ENCODE measurements at places on chromosomes 2 and 18.

- no peak for DNase-seq
Observed at GRCh38 chr18:3114451-3114850, 101.5 kb upstream of the LPIN2 start.

- no peak for DNase-seq
Observed at GRCh38 chr2:149617476-149617875, 29.9 kb upstream of the MMADHC start.

DNA sequence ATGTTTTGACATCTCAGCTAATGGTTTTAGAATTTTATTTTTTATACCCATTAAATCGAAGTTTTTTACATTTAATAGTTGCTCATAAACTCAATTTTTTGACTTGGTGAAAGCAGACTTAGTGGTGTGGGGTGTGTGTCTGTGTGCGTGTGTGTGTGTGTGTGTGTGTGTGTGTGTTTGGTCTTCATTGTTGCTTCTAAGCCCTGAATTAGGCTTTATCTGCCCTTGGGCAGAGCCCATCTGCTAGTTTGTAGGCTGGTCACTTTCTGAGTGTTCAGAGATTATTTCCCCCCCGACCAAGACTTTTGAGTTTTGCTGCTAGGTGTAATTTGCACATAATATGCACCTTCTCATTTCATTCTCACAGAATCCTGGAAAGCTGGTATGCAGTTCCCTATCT, 14.3 kb downstream of the PAX3 start:
- no peak for DNase-seq

GRCh38 chr2:236656721-236657120, 87.1 kb downstream of the ACKR3 start:
- no peak for DNase-seq

- no peak for DNase-seq
Observed at GRCh38 chr2:114119862-114120261, 230.0 kb downstream of the ACTR3 start.

DNA sequence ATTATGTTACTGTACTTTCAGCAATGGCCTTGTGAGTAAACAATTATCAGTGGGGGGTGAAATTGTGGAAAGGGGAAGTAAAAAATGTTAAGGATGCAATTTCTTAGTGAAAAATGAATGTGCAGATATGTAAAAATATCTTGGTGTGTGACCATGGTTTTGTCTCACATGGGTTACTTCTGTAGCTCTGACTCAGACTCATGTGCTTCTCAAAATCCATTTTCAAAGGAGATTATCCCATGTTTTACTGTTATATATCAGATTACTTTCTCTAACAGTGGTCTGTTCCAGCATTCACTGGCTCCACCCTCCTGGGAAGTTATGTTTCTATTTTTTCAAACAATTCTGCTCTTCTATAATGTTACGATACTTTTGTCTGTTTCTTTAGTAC, 298.2 kb upstream of the COL3A1 start:
- DNase-seq: no peak

DNA sequence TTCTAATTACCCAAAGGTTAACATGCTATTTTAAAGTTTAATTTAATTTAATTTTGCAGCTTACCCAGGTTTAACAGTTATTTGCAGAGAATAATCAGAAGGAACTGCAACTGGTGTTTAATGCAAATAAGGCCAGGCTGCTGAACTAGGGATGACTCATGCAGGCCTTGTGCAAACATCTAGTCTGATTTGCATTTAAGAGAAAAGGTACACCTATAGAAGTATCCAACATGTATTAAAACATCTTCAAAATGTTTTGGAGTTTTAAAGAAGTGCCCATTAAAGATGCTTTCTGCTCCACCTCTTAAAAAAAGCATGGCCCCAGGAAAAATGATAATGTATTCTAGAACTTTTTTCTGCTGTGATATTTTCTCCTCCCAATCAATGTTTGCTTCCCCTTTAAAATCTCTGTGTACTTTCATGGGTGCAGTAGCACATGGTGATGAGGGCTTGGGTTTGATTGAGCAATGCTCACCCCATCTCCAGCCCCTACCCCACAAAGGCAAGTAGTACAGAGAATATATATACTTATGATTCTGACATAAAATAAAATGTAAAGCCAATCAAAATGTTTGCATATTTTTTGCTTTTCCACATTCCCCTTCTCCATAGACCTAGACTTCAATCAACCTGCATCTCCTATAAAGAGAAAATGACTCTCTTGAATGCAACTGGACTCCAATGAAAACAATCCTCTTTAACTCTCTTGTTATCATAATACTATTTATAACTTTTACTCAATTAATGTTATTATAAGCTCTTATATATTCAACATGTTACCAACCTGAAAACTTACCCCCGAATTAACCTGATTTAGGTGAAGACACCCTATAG, 54.1 kb downstream of the ATP8B1 start:
- no peak for DNase-seq

GRCh38 chr2:150350500-150350899, 137.0 kb downstream of the RND3 start:
- DNase-seq: no peak

DNA sequence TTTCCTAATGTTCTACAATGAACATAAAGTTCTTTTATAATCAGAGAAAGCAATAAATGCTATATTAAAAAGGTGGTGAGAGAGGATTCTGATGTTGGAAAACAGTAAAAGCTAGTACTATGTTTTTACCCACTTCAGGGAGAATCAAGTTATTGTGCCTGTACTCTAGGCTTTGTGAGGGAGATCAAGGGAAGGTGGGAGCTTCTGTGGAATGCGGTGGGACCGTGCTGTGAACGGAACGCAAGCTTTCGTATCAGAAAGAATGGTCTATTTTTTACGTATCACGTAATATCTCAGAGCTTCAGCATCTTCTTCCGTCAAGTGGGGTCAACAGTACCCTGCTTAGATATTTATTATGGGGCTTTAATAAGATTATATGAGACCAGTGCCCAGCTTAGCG, 193.2 kb downstream of the CLIP4 start:
- DNase-seq: no peak

- no peak for DNase-seq
Observed at GRCh38 chr2:120988051-120988699, 252.5 kb downstream of the GLI2 start.
